ENCODE measurements at places on chromosomes 7 and 10. TPM values are rescaled to one million over a fixed set of nuclear protein-coding genes. Genes with fewer than 3 reads are reported as not detected.

- H3K4me1 ChIP-seq, result no peaks in the 10 kb centered on the region
- DNase-seq, result peak; percentile 73
- no peak overlapping the region for H3K27ac ChIP-seq
Measured at GRCh38 chr10:129914153-129914855, 49.8 kb downstream of the EBF3 start.

- peaks cover 43% of the 10 kb centered on the region for H3K4me1 ChIP-seq
- H3K27me3 ChIP-seq, result no peaks in the 10 kb centered on the region
- H3K4me3 ChIP-seq, result no peak overlapping the region
- no peak overlapping the region for H3K27ac ChIP-seq
Measured at GRCh38 chr10:58352956-58353610, 18.3 kb downstream of the UBE2D1 start.

DNA sequence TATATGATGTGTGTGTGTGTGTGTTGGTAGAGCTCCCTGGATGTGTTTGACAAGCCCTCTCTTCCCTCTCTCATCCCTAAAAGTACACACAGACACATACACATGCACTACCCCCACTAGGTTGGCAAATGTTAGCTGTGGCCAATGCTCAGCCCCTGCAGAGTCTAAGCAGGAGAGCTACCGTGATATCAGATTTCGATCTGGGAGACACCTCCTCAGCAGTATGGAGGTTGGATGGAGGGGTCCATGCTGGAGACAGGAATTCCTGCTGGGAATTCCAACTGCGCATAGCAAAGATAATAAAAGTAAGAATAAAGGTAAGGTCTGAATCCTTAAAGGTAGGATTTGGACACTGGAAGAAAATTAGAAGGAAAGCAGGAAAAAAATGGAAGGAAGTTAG is 85.7 kb downstream of the C10orf90 start:
- no peak for DNase-seq
- no peak overlapping the region for H3K27ac ChIP-seq
- H3K36me3 ChIP-seq, result no peaks in the 10 kb centered on the region

- no peaks in the 10 kb centered on the region for H3K27me3 ChIP-seq
- H3K36me3 ChIP-seq, result peaks cover 41% of the 10 kb centered on the region
- peaks cover 100% of the 10 kb centered on the region for H3K4me1 ChIP-seq
- DNase-seq, result no peak
Measured at GRCh38 chr7:130947792-130948580, 214.0 kb upstream of the KLF14 start.

DNA sequence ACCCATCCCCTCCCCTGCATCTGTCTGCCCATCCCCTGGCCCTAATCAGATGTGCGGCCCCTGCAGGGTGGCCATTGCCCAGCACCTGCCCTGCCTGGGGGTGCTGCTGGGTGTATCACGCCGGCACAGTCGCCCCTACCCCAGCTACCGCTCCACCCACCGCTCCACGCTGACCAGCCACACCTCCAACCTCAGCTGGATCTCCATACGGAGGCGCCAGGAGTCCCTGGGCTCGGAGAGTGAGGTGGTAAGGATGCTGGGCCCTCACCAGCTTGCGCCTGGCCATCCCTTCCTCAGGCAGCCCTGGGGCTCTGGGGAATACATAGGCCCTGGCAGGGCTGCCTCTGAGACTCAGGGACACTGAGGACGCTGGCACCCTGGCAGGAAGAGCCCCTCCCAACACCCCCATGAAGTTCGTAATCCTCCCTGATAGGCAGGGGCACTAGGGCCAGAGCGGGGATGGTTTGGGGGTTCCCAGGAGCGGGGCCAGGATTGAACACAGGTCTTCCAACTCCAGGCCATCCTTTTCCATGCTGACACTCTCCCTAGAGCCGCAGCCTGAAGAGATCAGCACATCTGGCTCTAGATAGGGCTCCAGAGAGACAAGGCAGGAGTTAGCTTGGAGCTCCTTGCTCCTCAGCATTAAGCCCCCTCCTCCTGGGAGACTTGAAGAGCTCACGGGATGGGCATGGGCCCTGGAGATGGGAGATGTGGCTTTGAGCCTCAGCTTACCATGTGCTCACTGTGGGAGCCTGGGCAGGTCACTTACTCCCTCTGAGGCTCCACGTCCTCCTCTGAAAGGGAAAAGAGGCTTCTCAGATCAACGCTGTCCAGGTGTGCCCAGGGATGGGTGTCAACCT is 5.9 kb upstream of the LDB3 start:
- no peak overlapping the region for H3K27ac ChIP-seq
- DNase-seq, result peak; percentile 66
- H3K27me3 ChIP-seq, result no peaks in the 10 kb centered on the region
- H3K36me3 ChIP-seq, result no peaks in the 10 kb centered on the region
- no peak overlapping the region for H3K4me3 ChIP-seq

DNA sequence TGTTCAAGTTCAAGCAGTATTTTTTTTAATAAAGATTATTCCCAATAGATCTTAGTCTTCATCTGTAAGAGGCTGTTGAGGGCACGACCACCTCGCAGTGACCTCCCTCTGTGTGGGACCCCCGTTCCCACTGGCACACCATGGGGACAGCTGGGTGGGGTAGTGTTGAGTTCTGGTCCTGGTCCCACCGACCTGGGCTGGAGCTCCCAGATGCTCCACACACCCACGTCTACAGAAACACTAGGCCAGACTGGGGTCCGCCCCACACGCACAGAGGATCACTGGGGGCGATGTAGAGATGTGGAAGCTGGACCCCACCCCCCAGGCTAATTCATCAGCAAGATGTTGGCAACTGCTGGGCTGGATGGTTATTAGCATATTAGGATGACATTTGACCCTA is 623.6 kb downstream of the PTPRN2 start:
- H3K4me3 ChIP-seq, result no peak overlapping the region
- H3K36me3 ChIP-seq, result no peaks in the 10 kb centered on the region
- no peaks in the 10 kb centered on the region for H3K27me3 ChIP-seq

GRCh38 chr10:96840841-96841518 is 8.9 kb downstream of the LCOR start:
- H3K27me3 ChIP-seq, result no peaks in the 10 kb centered on the region

DNA sequence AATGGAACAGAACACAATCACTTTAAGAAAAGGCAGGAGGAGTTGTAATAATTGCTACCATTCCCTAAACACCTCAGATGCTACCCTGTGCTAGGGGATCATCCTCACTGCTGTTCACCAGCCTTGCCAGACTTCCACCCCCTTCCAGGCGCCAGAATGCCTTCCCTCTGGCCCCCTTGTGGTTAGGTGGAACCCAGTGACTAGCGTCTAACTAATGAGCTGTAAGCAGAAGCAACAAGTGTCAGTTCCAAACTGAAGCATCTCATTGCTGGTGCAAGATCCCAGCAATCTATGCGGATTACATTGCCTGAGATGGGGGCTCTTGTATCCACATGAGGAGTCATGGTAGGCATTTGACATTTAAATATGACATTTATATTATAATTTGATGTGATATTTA is 86.6 kb downstream of the FRMD4A start:
- H3K27ac ChIP-seq, result no peak overlapping the region
- H3K4me3 ChIP-seq, result no peak overlapping the region
- H3K27me3 ChIP-seq, result peaks cover 7% of the 10 kb centered on the region
- no peaks in the 10 kb centered on the region for H3K36me3 ChIP-seq
- DNase-seq, result no peak
- no peaks in the 10 kb centered on the region for H3K4me1 ChIP-seq

GRCh38 chr10:30587522-30588031 is 42.0 kb downstream of the LYZL2 start:
- H3K27me3 ChIP-seq, result no peaks in the 10 kb centered on the region
- no peaks in the 10 kb centered on the region for H3K36me3 ChIP-seq
- peak; percentile 87 for DNase-seq
- peaks cover 33% of the 10 kb centered on the region for H3K4me1 ChIP-seq
- no peak overlapping the region for H3K4me3 ChIP-seq

DNA sequence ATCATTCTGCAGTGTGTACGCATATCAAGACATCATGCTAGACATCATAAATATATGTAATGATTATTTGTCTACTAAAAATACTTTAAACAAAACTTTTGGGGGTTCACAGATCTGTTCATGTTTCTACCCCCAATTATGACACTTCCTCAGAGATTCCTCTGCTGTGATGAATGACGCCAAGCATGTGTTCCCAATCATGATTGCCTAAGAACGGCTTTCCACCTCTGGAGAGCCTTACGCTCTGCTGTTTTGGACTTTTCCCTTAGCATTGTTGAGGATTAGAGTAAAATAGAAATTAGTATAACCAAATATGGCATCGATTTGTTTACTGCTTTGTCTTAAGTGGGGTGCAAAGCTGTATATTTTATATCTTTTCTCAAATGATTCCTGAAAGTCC is 236.3 kb upstream of the IGFBP3 start:
- no peaks in the 10 kb centered on the region for H3K27me3 ChIP-seq
- H3K27ac ChIP-seq, result no peak overlapping the region
- H3K4me3 ChIP-seq, result no peak overlapping the region
- no peaks in the 10 kb centered on the region for H3K36me3 ChIP-seq

DNA sequence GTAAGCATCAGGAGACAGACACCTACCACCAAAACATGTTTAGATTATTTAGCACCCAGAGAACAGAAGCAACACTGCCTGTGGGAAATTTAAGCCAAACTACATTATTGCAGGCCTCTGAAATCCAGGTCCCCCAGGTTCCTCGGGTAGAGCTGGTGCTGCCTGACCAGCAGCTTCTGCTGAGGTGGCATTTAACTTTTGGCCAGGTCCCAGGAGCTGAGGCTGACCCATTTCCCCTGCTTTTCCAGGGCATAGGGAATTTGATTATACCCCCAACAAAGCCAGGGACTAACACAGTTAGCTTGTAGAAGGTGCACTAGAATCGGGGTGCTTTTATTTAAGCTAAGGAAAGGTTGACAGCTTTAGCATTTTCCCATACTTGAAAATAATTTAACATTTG is 4.7 kb downstream of the LRRC4 start:
- H3K4me3 ChIP-seq, result no peak overlapping the region
- DNase-seq, result no peak
- H3K4me1 ChIP-seq, result no peaks in the 10 kb centered on the region
- H3K27me3 ChIP-seq, result no peaks in the 10 kb centered on the region
- H3K36me3 ChIP-seq, result peaks cover 6% of the 10 kb centered on the region

DNA sequence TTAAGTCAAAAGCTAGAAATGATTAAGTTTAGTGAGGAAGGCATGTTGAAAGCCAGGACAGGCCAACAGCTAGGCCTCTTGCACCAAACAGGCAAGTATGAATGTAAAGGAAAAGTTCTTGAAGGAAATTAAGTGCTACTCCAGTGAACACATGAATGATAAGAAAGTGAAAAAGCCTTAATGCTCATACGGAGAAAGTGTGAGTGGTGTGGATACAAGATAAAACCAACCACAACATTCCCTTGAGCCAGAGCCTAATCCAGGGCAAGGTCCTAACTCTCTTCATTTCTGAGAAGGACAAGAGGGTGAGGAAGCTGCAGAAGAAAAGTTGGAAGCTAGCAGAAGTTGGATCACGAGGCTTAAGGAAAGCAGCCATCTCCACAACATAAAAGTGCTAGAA is 53.0 kb downstream of the DNAJC1 start:
- no peaks in the 10 kb centered on the region for H3K27me3 ChIP-seq
- H3K4me1 ChIP-seq, result no peaks in the 10 kb centered on the region
- H3K27ac ChIP-seq, result no peak overlapping the region
- no peaks in the 10 kb centered on the region for H3K36me3 ChIP-seq
- H3K4me3 ChIP-seq, result no peak overlapping the region

DNA sequence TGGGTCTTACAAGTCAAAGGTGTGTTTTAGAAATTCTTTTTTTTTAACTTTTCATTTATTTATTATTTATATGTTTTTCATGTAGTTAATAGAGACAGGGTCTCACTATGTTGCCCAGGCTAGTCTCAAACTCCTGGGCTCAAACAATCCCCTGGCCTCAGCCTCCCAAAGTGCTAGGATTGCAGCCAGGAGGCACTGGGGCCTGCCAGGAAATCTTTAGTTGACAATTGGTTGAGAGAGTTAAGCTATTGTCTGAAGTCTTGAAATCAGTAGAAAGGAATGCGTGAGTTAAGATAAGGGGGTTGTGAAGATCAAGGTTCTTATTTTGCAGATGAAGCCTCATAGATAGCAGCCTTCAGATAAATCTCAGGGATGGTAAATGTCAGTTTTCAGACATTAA is 245.4 kb upstream of the GALNT17 start:
- H3K4me1 ChIP-seq, result no peaks in the 10 kb centered on the region
- H3K36me3 ChIP-seq, result no peaks in the 10 kb centered on the region
- H3K4me3 ChIP-seq, result no peak overlapping the region
- no peak for DNase-seq
- H3K27me3 ChIP-seq, result no peaks in the 10 kb centered on the region

DNA sequence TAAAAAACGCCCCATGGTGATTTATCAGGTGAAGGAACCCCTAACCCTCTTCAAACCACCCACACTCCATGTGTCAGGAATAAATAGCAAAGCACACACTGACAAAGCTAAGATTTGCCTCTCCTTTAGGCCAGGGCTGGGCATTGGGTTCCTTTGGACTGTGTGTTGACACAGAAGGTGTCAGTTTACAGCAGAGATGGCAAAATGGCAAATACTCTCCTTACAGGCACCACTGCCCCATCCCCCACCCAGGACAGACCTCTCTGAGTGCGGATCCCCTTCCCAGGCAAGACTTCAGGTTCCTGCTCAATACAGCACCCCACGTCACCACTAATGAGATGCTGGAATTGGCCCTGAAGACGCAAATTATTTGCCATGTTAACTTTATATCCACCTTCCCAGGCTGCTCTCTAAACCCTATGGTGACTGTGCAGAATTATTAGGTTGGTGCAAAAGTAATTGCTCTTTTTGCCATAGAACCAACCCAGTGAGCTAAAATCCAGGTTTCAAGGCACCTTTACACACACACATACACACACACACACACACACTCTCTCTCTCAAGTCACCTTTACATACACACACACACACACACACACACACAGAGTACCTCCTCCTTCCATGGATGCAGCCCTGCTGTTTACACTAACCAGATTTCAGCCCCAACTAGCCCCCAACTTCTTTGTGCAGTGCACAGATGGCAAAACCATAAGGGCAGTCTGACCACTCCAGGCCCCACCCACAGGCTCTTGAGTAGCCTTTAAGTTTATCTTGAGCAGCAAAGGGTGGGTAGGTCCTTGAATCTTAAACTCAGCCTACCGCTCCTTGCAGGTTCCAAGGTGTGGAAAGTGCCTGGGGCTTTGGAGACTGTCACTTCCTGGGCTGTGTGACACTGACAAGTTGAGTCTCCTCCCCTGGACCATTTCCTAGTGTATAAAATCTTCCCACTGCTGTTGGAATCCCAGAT is 4.0 kb upstream of the ZCCHC24 start:
- no peak overlapping the region for H3K4me3 ChIP-seq
- DNase-seq, result peak; percentile 25
- no peaks in the 10 kb centered on the region for H3K36me3 ChIP-seq
- H3K4me1 ChIP-seq, result no peaks in the 10 kb centered on the region
- no peak overlapping the region for H3K27ac ChIP-seq

- H3K4me1 ChIP-seq, result no peaks in the 10 kb centered on the region
- no peak for DNase-seq
- H3K27ac ChIP-seq, result no peak overlapping the region
- no peaks in the 10 kb centered on the region for H3K27me3 ChIP-seq
- no peak overlapping the region for H3K4me3 ChIP-seq
- H3K36me3 ChIP-seq, result no peaks in the 10 kb centered on the region
Measured at GRCh38 chr10:89062861-89063260, 72.3 kb downstream of the FAS start.

The HMX2 gene
- total RNA-seq, result not detected

The AQP1 gene
- total RNA-seq, result 25.9 TPM

The ZNF365 gene
- total RNA-seq, result 1.5 TPM

The CHAT gene
- not detected for total RNA-seq

The SPDYE8 gene
- total RNA-seq, result not detected

The BHLHA15 gene
- 19.1 TPM for total RNA-seq

The RAMP3 gene
- 20.5 TPM for total RNA-seq

The TMEM130 gene
- 0.37 TPM for total RNA-seq

The HSPB1 gene
- 56.5 TPM for total RNA-seq

The UNC5B gene
- 13.4 TPM for total RNA-seq

Measured in spleen (tissue), 13 donors.